ENCODE measurements at places on chromosomes 6 and 20. TPM values are rescaled to one million over a fixed set of nuclear protein-coding genes. Genes with fewer than 3 reads are reported as not detected.

JPH2 gene
- polyA plus RNA-seq: 7.5 TPM

PAX1 gene
- polyA plus RNA-seq: not detected

ZSCAN23 gene
- 2.3 TPM for polyA plus RNA-seq

FAM217A gene
- polyA plus RNA-seq: not detected

VGLL2 gene
- polyA plus RNA-seq: not detected

ADGRF4 gene
- 1.3 TPM for polyA plus RNA-seq

STK38 gene
- 9.0 TPM for polyA plus RNA-seq
